ENCODE measurements at places on chromosomes 12 and 14.

DNA sequence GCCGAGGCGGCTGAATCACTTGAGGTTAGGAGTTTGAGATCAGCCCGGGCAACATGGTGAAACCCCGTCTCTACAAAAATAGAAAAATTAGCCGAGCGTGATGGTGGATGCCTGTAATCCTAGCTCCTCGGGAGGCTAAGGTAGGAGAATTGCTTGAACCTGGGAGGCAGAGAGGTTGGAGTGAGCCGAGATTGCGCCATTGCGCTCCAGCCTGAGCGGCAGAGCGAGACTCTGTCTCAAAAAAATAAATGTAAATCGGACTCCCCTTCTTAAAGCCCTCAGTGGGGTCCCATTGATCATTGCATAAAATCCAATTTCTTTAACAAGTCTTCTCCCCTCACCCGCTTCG lies 908 bp downstream of the TDP1 start:
- no peak for DNase-seq

DNA sequence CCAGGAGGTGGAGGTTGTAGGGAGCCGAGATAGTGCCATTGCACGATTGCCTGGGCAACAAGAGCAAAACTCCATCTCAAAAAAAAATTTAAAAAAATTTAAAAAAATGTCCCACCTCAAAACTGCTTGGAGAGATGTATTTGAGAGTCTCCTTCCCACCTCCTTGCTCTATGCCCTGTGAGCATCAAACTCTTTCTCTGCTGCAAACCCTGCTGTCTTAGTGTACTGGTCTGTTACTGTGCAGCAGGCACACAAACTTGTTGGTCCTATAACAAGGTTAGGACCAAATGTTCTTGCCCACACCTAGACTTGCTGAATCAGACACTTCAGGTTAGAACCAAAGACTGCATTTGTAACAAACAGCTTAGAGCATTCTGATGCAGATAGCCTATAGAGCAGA lies 153.5 kb upstream of the FUT8 start:
- no peak for DNase-seq

- no peak for DNase-seq
Measured at GRCh38 chr12:47982311-47982710, 18.9 kb downstream of the TMEM106C start.

- DNase-seq = no peak
Measured at GRCh38 chr12:91111366-91112325, at the start of gene LUM. LUM (minus strand) TSS chr12:91111494; CDS start chr12:91108979, 2,515 bp downstream.

GRCh38 chr14:49549881-49550280 lies 36.3 kb downstream of the RPS29 start:
- no peak for DNase-seq

DNA sequence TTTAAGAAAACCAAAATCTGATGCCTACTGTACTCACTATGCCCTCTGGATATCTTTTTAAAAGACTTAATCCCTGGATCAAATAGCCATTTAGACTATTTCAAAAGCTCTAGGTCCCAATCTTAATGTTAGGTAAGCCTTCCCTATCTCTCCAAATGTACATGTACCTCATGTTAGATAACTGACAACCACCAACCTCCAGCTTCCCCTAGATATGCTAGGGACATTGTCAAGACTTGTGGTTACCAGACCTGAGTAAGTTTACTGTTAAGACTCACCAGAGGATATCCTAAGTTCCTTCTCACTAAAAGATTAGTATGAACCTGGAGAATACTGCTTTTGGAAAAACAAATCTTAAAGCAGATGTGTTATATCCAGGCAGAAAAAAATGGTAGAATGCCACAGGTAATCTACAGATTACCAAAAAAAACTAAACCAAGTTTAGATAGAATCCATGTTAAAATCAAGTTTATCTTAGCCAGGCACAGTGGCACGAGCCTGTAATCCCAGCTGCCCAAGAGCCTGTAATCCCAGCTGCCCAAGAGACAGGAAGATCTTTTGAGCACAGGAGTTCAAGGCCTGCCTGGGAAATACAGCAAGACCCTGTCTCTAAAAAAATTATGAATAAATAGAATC lies 9.7 kb downstream of the NAP1L1 start:
- DNase-seq = no peak

- no peak for DNase-seq
Measured at GRCh38 chr14:69059658-69060623, 80.8 kb upstream of the ACTN1 start.

DNA sequence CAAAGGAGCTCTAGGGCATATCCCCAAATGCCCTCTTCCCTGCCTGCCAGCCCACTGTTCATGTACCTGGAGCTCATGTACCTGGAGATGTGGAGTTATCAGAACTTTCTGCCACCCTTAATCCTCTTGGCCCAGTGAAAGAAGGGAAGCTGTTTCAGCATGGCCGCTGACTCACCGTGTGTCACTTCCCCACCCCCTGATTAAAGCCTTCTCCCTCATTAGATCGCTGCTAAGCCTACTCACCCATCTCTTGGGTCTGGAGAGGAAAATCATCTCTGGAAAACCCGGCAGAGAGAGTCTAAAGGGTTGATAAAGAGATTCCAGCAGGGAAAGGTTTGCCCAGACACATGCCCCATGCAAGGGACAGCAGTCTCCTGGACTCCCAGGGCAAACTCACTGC lies 4.5 kb upstream of the LTBP2 start:
- no peak for DNase-seq

GRCh38 chr12:112122823-112123690 lies 2.3 kb upstream of the TRAFD1 start:
- no peak for DNase-seq

- no peak for DNase-seq
Measured at GRCh38 chr12:24679126-24679525, 269.8 kb downstream of the BCAT1 start.

DNA sequence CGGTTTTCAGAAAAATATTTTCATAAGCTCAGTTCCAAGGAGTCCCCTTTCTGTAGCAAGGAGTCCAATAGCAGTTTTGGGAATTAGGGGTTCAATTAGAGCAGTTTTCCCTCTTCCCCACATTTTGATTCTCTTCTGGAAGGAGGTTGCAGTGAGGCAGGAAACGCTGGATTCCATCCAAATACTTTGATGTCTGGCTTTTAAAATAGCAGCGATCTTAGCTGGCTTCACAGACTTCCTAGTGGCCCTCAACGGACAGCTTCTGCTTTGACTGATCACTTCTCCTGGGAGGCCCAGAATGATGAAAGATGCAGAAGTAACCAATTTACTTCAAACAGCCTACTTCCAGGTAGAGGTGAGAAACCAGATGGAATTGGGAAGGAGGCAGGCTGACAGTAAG lies 63.1 kb downstream of the C12orf75 start:
- DNase-seq = no peak

DNA sequence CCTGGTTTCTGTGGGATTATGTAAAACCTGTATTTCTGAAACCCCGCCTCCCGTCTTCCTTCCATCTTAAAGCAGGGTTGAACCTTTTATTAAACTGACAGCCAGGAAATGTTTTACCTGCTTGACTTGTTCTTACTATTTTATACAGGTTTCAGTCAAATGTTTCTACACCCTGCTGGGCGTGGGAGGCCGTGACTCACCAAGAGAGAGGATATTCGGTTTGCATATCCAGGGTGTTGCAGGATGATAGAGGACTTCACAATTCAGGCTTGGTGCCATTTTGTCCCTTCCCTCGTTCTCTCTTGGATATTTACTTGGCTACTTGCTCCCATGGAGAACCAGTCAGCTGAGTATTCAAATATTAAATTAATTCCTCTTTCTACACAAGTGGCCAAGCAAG lies 69.7 kb downstream of the ARF6 start:
- no peak for DNase-seq

DNA sequence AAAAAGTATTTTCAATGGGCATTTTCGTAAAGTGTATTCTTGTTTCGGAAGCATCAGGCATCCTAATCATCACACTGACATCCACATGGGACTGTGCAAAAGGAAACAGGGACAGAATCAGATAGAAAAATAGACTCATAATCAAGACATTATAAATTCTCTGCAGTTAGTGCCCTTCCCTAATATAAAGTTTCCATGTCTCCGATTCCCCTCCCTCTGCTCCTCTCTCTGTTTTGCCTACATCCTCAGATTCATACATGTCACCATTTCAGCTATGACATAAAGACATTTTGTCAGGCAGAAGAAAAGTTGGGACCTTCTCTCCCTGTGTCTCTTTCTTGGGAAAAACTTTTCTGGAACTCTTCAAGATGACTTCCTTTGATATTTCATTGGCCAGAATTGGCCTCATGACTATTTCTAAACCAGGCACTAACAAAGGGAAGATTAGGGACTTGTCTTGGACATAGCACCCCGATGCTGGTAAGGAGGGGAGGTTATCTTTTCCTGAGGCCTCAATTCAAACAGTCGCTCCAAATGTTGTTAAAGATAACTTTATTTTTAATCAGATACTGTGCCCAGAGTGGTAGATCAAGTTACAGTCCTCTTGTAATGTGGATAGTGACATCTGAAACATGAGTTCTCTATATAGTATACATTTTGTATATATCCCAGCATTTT lies 212.1 kb upstream of the BTG1 start:
- no peak for DNase-seq

- no peak for DNase-seq
Measured at GRCh38 chr14:31078766-31079165, 52.6 kb upstream of the STRN3 start.

GRCh38 chr12:101749657-101750056 lies 10.4 kb upstream of the SYCP3 start:
- no peak for DNase-seq

- no peak for DNase-seq
Measured at GRCh38 chr14:75333606-75334548, 55.2 kb downstream of the FOS start.

- no peak for DNase-seq
Measured at GRCh38 chr12:124273630-124274029, 21.3 kb upstream of the RFLNA start.

DNA sequence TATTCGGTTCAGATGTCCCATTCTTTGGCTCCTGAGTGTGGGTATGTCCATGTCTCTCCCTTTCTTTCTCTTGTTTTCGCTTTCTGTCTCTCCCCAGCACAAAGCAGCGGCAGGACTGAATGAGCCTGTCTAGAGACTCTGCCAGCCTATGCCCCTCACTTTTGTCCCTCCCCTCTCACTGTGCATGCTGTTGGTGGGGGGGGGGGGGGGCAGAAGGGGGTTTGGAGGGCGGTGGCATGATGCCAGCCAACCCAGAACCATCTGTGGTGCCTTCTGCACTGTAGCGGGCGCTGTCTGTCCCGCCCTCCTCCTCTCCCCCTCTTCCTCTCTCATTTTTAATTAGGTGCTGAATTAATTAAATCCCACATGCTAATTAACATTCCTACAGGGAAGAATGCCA lies 17.7 kb downstream of the NGDN start:
- no peak for DNase-seq

GRCh38 chr12:47835006-47835830 lies 15.5 kb upstream of the HDAC7 start:
- no peak for DNase-seq

DNA sequence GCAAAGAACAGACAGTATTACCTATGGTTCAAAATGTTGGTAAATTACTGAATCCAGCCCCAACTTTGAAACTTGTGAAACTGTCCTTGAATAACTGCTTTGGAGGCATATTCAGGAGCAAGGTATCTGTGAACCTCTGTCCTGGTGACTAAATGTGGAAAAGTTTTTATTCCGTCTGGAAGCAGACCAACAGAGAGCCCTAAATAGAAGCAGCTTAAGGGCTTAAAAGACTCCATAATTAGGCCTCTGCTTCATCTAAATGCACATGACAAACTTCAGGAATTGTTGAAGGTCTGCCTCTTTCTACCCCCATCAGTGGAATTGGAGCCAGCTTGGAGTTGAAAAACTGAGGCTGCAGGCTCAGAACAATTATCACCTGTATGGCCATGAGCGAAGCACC lies 276.5 kb downstream of the KCNH5 start:
- no peak for DNase-seq

DNA sequence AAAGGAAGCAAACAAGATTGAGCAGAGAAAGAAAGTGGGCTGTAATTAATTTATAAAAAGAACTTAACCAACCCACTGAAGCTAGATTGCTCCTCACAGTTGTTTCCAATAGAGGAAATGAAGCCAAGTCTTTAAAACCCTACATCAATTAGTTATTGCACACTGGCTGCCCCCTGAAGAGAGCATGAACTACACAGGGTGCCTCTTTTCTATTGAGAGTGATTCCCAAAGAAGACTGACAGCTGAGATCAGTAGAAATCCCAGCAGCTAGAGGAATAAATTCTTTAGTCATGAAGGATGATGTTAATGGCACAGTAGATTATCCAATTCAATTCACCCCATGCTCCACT lies 8.6 kb upstream of the USP15 start:
- DNase-seq = no peak

GRCh38 chr14:62077676-62078261 lies 315.5 kb downstream of the SNAPC1 start:
- no peak for DNase-seq

- no peak for DNase-seq
Measured at GRCh38 chr12:57276935-57277563, 26.1 kb upstream of the STAC3 start.

DNA sequence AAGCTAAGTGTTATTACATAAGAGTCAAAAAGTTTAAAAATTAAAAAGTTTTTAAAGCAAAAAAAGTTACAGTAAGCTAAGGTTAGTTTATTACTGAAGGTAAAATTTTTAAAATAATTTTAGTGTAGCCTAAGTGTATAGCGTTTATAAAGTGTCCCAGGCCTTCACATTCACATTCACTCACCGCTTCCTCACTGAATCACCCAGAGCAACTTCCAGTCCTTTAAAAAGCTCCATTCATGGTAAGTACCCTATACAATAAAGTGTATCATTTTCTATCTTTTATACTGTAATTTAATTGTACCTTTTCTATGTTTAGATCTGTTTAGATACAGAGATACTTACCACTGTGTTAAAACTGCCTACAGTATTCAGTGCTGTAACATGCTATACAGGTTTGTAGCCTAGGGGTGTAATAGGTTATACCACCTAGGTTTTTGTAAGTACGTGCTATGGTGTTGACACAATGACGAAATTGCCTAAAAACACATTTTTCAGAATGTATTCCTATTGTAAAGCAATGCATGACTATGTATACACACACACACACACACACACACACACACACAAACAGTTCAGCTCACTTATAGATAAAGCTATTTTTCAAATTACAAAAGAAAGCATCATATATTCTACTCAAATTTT lies 3.7 kb downstream of the CLEC14A start:
- no peak for DNase-seq

Data from C1 segment of cervical spinal cord (tissue), 14 donors.